ENCODE measurements at places on chromosomes 2 and 18. TPM values are rescaled to one million over a fixed set of nuclear protein-coding genes. Genes with fewer than 3 reads are reported as not detected.

- no peak overlapping the region for H3K4me3 ChIP-seq
- no peak for DNase-seq
- H3K27me3 ChIP-seq: no peaks in the 10 kb centered on the region
- peaks cover 29% of the 10 kb centered on the region for H3K4me1 ChIP-seq
- peak overlapping the region; percentile 0 for H3K27ac ChIP-seq
- H3K36me3 ChIP-seq: peaks cover 64% of the 10 kb centered on the region
Observed at GRCh38 chr2:28904802-28905457, 10.5 kb downstream of the WDR43 start.

DNA sequence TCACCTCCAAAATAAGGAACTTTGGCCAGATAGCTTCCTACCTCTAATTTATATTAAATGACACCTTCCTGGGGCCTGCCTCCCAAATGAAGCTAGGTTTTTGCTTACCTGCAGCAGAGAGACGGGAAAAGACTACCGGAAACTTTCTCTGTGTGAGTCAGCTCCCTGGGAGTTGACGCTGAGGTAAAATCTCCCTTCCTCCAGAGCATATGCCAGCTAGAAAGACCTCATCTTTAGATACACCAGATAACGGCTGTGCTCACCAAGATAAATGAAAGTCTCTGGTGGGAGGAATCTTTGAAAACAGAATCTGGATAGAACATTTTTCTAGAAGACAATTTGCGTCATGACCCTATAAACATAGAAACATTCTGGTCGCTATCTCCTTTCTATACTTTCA is 99.7 kb upstream of the RFX8 start:
- no peaks in the 10 kb centered on the region for H3K27me3 ChIP-seq
- H3K36me3 ChIP-seq: peaks cover 8% of the 10 kb centered on the region
- H3K27ac ChIP-seq: peak overlapping the region; percentile 6

DNA sequence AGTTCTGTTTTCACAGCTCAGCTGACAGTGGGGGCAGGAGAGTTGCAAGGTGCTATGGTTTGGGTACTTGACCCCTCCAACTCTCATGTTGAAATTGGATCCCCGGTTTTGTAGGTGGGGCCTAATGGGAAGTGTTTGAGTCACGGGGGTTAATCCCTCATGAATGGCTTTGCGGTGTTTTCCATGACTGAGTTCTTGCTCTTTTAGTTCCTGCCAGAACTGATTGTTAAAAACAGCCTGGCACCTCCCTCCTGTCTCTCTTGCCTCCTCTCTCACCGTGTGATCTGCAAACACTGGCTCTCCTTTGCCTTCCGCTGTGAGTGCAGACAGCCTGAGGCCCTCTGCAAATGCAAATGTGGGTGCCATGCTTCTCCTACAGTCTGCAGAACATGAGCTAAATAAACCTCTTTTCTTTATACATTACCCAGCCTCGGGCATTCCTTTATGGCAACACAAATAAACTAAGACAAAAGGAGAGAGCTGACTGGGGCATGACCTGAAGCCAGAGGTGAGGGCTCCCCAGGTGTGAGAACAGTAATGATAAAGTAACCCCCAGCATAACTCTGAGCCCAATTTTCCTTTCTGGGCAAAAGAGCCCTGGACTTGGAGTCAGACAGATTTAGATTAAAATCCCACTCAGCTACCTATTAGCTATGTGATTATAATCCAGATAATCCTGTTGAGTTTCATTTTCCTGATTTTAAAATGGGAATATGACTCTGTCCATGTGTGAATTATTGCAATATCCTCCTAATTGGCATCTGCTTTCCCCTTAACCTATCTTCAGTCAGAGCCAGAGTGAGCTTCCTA is 64.9 kb upstream of the CAPN13 start:
- no peak overlapping the region for H3K27ac ChIP-seq
- H3K4me1 ChIP-seq: no peaks in the 10 kb centered on the region
- H3K27me3 ChIP-seq: peaks cover 13% of the 10 kb centered on the region
- no peak for DNase-seq
- no peak overlapping the region for H3K4me3 ChIP-seq

DNA sequence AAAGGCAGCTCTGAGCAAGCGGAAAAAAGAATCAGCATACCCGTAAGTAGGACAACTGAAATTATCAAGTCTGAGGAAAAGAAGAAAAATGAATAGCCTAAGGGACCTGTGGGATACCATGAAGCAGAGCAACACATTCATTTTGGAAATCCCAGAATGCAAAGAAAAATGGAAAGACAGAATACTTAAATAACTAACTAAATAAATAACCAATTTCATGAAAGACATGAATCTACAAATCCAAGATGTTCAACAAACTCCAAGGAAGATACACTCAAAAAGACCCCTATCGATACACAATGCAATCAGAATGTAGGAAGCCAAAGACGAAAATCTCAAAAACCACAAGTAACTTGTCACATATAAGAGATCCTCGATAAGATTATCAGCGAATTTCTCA is 117.0 kb downstream of the USP34 start:
- H3K27ac ChIP-seq: no peak overlapping the region
- DNase-seq: no peak
- H3K4me1 ChIP-seq: peaks cover 12% of the 10 kb centered on the region
- H3K27me3 ChIP-seq: no peaks in the 10 kb centered on the region
- H3K36me3 ChIP-seq: peaks cover 66% of the 10 kb centered on the region
- no peak overlapping the region for H3K4me3 ChIP-seq

DNA sequence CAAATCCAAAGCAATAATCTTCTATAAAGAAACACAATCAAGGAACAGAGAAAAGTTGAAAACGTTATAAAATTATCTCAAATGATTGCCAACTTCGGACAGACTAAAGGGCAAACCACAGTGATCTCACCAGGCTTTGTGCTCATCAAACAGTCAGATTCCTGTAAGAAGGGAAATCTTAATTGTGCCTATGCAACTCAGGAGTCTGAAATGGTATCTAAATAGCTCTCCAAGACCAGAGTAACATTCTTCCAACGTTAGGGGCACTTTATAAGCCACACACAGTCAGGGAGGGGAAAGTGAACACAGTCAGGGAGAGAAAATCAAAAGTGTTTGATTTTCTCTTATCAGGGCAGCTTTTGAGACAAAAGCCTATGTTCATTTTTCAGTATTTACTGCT is 29.4 kb downstream of the PLEKHM3 start:
- DNase-seq: no peak
- no peak overlapping the region for H3K4me3 ChIP-seq
- H3K4me1 ChIP-seq: no peaks in the 10 kb centered on the region
- H3K36me3 ChIP-seq: peaks cover 4% of the 10 kb centered on the region
- H3K27me3 ChIP-seq: no peaks in the 10 kb centered on the region

GRCh38 chr2:19228181-19228593 is 130.2 kb downstream of the OSR1 start:
- no peak overlapping the region for H3K4me3 ChIP-seq
- DNase-seq: no peak
- no peaks in the 10 kb centered on the region for H3K4me1 ChIP-seq
- no peaks in the 10 kb centered on the region for H3K27me3 ChIP-seq
- H3K27ac ChIP-seq: no peak overlapping the region

DNA sequence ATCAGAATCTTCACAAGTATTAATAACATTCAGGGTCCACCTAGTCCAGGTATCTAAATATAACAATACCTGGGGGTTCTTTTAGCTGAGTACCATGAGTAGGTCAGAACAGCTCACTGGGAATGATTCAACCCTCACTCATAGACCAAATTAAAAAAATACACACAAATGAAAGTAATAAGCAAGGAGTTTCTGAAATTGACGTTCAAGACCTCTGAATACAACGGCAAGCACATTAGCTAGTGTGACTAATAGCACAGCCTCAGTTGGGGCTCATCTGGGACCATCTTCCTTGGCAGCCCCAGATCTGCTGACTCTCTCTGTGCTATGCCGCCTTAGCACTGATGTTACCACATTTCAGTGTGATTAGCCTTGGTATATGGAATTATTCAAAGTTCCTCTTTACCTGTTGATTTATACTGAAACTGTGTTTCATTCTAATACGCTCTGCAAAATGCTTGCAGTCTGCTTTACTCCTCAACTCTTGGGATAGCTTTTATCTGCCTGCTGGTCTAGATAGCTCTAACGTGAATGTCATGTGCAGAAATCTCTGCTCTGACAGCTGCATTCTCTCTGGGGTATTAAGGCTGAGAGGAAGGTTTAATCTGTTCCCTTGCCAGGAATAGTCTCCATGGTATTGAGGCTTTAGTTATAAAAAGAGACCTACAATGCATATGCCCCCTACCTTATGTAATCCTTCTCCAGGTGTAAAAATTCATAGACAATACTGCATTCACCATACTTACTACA is 153.3 kb downstream of the METTL4 start:
- H3K27me3 ChIP-seq: peaks cover 4% of the 10 kb centered on the region
- no peaks in the 10 kb centered on the region for H3K4me1 ChIP-seq
- H3K27ac ChIP-seq: no peak overlapping the region

GRCh38 chr2:28422908-28423741 is 30.5 kb downstream of the FOSL2 start:
- H3K4me3 ChIP-seq: peak overlapping the region; percentile 62
- H3K36me3 ChIP-seq: peaks cover 20% of the 10 kb centered on the region
- H3K27me3 ChIP-seq: no peaks in the 10 kb centered on the region

DNA sequence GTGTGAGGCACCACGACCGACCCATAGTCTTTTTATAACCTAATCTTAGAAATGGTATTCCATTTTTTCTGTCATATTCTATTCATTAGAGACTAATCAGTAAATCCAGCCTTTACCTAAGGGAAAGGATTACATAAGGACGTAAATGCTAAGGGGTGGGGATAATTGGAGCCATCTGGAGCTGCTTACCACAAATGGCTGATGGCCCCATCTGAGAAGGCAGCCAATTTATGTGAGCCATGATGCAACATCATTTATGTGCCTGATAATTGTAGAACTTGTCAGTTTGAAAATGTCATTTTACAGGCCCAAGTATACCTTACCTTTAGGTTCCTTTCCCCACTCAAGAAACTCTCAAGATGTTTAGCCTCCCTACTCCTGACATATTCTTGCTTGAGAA is 44.0 kb downstream of the ARHGEF33 start:
- H3K27me3 ChIP-seq: peaks cover 5% of the 10 kb centered on the region
- no peaks in the 10 kb centered on the region for H3K36me3 ChIP-seq
- no peak for DNase-seq

GRCh38 chr2:26401739-26402541 is at the start of gene DRC1:
Gene DRC1, plus strand, starts transcription at chr2:26401920. Its CDS starts 70 bp downstream, at chr2:26401990.
- H3K27ac ChIP-seq: no peak within 1 kb of the TSS
- peak; percentile 85 for DNase-seq
- peaks cover 4% of the 10 kb centered on the region for H3K27me3 ChIP-seq
- H3K4me1 ChIP-seq: peaks cover 9% of the 10 kb centered on the region
- no peak within 1 kb of the TSS for H3K4me3 ChIP-seq
- H3K36me3 ChIP-seq: no peaks in the 10 kb centered on the region

DNA sequence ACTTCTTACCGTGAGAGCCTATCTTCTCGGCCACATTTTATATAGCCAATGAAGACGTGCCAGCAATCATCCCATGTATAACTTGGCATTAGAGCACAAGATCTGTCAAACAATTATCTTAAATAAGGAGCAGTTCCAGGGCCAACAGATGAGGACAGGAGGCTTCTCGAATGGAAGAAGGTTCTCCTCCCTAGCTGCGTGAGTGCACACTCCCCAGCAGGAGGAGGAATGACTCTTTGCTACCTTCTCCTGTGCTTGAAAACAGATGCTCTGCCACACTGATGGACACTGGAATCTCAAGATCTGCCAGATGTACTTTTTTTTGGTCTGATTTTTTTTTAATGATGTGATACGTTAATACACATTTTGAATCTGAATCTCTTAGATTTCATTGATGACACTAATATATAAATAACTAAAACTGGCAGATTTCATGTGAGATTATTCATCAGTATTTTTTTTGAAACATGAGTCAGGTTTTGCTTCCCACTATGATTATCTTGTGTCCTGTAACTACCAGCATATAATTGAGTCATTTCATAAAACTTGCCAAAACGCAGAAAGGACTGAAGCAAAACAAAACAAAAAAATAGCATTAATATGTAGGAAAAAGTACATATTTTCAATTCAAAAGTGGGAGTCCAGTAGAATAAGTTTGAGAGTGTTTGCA is 626 bp upstream of the VIT start:
- no peaks in the 10 kb centered on the region for H3K4me1 ChIP-seq
- H3K27ac ChIP-seq: no peak overlapping the region
- peaks cover 5% of the 10 kb centered on the region for H3K27me3 ChIP-seq
- no peak overlapping the region for H3K4me3 ChIP-seq
- H3K36me3 ChIP-seq: no peaks in the 10 kb centered on the region
- DNase-seq: peak; percentile 31

ST6GAL2 gene
- not detected for total RNA-seq

PAX8 gene
- 0.45 TPM for total RNA-seq

LHCGR gene
- not detected for total RNA-seq

MC5R gene
- total RNA-seq: not detected

REG1A gene
- total RNA-seq: not detected

SATB2 gene
- 0.07 TPM for total RNA-seq

ACSL3 gene
- total RNA-seq: 67.5 TPM

All from activated CD4-positive, alpha-beta T cell treated with anti-CD3 and anti-CD28 coated beads, Interleukin-2, amount 10 ng/mL, durations not matched to agents 24 days and 14 days (primary cell).